Left ventricle myocardium superior (tissue), 1 donor: ENCODE measurements at places on chromosomes 5 and 9. TPM values are rescaled to one million over a fixed set of nuclear protein-coding genes. Genes with fewer than 3 reads are reported as not detected.

DNA sequence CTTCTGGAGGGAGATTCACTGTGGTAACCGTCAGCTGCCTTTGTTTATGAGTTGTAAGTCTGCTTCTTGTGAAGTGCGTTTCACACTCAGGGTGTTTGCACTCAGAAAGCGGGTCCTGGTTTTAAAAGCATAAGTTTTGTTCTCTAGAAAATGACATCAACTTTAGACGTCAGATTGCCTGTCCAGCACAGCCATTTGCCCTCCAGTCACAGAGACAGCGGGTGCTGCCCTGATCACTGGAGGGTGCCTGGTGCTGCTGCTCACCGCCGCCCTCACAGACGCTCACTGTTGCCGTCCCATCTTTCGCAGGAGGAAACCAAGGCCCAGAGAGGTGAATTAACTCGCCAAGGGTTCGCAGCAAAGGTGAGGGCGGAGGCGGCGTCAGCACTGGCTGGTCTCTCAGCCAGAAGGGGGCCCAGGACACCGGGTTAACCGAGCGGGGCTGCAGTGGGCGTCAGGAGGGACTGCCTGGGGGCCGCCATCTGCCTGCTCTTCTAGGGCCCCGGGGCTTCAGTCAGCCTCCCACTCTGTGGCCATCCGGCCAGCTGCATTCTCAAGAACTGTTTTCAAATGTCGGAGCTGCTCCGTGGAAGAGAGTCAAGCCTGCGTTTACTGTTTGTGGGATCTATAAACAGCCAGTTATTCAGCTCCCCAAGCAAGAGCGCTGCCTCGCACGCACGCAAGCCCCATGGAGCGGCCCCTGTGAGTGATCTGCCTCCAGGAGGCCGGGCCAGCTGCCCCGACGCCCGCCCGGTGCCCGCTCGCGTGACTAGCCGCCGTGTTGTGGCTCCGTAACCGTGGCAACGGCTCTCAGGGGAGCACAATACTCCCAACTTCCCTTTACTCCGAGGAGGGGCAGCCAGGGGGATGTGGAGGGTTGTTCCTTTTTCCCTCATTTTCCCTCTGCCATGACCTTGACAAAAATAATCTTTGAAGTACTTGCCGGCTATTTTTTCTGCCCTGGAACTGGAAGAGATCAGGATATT is 43.4 kb upstream of the EXOC3 start:
- peak; percentile 91 for DNase-seq

GRCh38 chr5:12316812-12317211 is 412.6 kb upstream of the CTNND2 start:
- DNase-seq, result no peak

- no peak for DNase-seq
Measured at GRCh38 chr5:87885758-87886157, 382.9 kb downstream of the TMEM161B start.

UTP15 gene
- 11.3 TPM for total RNA-seq

HDAC3 gene
- 28.9 TPM for total RNA-seq

DNA sequence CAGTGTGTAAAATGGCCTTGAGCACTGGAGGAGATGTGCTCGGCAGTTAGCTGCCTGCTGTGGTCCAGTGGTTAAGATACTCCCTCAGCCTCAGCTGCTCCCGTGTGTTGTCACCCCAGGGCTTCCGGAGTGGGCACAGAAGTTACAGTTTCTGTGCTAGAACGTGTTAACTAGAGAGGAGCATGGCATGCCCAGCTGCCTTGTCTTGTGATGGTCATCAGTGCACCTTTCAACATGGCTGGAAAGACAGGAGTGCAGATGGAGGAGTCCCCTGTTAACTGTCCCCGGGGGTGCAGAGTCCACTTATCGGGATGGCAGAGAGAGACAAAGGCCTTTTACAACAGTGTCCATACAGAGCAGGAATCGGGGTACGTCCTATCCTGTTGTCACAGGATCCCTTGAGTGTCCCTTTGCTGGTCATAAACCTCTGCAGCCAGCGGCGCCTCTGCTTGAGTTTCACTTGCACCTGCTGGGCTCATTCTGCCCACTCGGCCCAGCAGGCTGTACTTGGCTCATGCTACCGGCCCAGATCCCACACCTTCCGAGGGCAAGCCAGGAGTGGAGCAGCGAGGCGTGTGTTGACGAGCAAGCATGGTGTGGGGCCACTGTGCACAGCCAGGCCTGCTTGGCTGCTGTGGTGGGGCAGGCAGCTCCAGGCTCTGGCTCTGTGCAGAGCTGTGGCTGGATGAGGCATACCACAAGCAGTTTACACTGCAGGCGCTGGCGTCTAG is 112.6 kb downstream of the EHMT1 start:
- DNase-seq, result no peak

CCL27 gene
- total RNA-seq, result not detected

DNA sequence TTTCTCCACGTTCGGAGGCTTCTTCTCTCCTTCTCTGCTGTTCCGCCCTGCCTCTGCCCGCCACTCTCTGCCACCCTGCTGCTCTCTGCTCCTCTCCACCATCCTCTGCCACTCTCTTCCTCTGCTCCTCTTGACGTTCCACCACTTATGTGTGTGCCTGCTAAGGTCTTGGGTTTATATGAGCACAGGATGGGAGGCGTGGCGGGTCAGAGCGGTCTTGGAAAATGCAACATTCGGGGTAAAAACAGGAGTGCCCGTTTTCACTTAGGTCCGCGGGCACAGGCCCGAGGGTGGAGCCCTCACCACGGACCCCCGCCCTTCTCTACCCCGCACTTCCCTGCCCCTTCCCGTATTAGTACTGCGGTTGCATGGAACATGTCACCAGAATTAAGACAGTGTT is 114.4 kb upstream of the FBXL7 start:
- DNase-seq, result no peak

OCLN gene
- total RNA-seq, result 1.6 TPM

DNA sequence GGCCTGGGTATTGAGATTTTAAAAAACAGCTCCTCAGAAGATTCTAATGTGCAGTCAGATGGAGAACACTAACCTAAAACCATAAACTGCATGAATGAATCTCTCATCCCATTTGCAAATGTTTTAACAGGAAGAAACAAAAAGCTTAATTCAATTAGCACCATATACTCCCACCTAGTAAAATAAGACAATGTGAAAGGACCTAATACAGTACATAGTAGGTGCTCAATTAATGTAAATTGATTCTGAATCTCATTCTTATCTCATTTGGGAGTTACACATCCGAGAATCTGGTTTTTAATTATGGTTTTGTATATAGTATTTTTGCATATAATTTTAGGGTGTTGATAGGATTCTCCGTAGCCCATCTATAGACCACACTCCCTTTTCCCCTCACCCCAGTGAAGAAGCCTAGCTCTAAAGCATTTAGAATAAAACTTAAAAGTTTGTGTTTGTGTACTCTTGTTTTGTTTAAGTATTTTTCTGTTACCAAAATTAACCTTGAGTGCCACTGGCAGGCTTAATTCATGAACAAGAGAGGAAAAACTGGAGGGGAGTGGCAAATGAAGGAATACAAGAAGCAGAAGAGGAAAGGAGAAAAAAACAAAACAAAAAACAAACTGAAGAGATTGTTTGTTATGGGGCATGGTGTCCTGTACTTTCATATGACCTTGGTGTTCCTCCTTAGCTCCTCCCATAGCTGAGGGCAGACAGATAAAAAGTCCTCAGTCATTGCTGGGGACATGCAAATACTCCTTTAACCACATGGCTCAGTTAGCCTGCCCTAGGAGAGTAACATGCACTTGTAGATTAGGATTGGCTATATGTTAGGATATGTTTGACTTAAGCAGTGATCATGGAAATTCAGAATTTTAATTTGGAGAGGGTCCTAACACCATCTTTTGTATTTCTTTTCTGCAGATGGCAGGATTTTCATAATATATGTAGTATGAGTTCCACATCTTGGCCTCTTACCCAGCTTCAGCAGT is 1.2 kb downstream of the RNF14 start:
- DNase-seq, result no peak

WDR38 gene
- not detected for total RNA-seq

ARID3C gene
- total RNA-seq, result not detected

DNA sequence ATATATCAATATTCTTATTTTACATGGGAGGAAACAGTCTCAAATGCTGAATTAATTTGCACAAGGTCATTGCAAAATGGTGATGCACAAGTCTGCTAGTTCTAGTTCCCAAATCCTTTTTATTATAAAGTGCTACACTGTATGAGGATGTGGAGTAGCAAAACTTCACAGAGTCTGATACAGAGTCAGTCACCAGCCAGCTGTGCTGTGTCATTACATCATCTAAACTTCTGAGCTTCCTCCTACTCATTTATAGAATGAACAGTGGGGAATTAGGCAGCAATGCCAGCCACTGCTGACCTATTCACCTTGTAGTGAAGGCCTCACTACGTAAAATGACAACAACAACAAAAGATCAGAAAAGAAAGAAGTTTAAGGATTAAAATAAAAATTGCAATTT is 357.8 kb downstream of the TMEM167A start:
- no peak for DNase-seq

VCAN gene
- 16.9 TPM for total RNA-seq

DNA sequence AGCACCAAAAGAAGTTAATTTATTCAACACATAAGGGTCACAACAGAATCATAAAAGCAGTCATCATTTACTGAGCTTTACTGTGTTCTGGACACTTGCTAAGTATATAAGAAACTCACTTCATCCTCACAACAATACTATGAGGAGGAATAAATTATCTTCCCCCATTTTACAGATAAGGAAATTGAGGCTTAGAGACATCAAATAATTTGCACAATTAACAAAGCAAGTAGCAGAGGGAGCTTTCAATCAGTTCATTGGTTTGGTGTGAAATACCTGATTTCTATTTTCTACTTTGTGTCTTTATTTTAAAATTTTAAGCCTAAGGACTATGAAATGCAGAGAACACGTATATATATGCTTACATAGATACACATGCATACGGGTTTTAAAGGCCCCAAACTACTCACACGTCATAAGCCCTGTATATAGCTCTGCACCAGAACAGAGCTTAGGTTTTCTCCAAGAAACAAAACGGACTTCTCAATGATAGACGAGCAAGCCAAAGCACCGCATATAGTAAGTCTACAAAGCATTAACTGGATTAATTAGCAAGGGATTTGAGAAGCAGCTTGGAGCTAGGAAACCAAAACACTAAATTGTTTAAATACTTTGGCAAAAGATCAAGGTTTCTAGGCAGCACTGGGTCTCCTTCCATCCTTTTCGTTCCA is 95.6 kb downstream of the DENND1A start:
- DNase-seq, result no peak

DNA sequence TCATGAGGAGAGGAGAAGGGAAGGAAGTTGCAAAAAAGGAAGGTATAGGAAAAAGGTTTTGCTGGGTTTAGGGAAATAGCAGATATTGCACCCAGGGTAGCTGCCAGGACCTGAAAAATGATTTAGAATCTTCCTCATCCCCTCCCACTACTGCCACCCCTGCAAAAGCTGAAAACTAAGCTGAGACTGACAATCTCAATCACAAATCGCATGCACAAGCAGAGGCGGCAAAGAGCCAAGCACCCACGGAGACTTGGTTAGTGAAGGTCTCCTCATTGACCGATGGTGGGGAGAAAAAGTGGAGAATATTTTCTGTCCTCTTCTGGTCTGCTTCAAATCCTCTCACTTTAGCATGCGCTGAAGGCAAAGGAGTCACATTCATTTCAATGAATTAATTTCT is 39.1 kb upstream of the PAM start:
- DNase-seq, result no peak

GRCh38 chr5:135741040-135741439 is 93.4 kb upstream of the SLC25A48 start:
- DNase-seq, result no peak

GRCh38 chr5:79850316-79850822 is 140.7 kb downstream of the MTX3 start:
- no peak for DNase-seq

ZFP2 gene
- 0.67 TPM for total RNA-seq

GRCh38 chr9:86252870-86253269 is 6.6 kb downstream of the C9orf153 start:
- DNase-seq, result no peak

FOXD4L3 gene
- not detected for total RNA-seq

DNA sequence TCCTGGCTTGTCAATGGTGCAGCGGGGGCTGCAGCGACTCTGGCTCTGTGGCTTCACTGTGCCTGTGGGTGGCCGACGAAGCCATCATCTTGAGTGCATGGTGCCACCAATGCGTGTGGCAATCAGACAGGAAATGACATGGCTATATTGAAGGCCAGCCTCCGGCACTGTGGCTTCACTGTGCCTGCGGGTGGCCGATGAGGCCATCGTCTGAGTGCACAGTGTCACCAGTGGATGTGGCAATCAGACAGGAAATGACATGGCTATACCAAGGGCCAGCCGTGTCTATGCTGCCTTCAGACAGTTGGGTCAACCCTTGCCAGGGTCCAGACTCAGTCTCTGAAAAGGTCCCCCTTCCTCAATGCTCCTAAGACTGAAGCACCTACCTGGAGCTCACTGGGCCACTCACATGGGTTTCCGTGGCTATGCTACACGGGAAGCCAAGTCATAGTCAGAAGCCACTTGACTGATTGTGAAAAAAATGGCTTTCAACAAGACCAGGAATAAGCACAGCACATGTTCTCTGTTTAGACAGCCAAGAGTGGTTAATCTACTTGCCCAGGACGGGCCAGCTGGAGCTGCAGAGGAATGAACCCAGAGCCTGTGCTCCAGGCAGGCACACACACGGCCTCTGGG is 67.5 kb upstream of the S1PR3 start:
- DNase-seq, result peak; percentile 34
